Stimulated activated naive B cell treated with anti-CD40 and anti-IgM and Interleukin-4, amounts not matched to agents 10 μg/mL and 1 μg/mL and 100 μg/mL, for 72 hours (primary cell): ENCODE measurements at places on chromosomes 5 and 9.

- no peak for DNase-seq
- no peaks in the 10 kb centered on the region for H3K27me3 ChIP-seq
- no peak overlapping the region for H3K4me3 ChIP-seq
- peaks cover 7% of the 10 kb centered on the region for H3K4me1 ChIP-seq
- no peak overlapping the region for H3K27ac ChIP-seq
Measured at GRCh38 chr5:81980160-81980559, 8.3 kb downstream of the ATG10 start.

DNA sequence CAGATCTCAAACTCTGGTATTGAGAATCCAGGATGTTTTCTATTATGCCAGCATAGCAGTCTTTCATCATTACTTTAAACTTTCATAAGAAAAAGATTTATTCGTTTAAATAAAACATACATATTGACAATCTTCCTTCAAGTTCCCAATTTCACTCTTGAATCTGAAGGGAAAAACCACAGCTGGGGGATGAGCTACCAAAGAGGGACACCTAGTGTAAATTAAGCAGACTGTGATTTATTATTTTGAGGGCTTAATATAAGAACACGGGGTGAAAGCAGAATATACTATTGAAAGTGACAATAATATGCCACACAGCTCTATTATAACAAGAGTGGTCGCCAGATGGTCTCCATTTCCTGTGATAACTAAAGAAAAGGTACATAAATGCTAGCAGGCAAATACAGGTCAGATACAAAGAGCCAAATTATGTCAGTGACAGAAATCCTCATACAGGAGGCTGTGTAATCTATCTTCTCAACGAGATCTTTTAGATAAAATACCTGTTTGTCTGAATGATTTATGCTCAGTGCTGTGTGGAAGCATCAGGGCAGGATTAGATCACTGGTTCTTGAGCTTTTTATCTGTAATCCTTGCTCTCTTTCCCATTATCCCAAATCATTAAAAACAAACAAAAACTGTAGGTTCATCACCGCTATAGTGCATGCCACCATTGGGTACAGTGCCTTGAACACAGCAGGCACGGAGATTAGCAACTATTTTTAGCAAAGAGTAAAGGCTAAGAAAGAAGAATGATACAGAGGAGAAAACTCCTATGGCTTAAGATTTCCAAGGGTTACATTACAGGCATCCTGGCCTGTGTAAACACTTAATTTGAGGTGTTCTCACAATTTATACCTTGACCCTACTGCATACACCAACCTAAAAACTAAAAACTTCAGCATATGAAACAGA is 116.6 kb downstream of the DROSHA start:
- peaks cover 28% of the 10 kb centered on the region for H3K36me3 ChIP-seq
- H3K27me3 ChIP-seq: no peaks in the 10 kb centered on the region
- H3K4me1 ChIP-seq: peaks cover 6% of the 10 kb centered on the region
- no peak overlapping the region for H3K27ac ChIP-seq

- DNase-seq: no peak
- H3K36me3 ChIP-seq: no peaks in the 10 kb centered on the region
- H3K4me1 ChIP-seq: no peaks in the 10 kb centered on the region
- H3K27ac ChIP-seq: no peak overlapping the region
- H3K27me3 ChIP-seq: no peaks in the 10 kb centered on the region
- H3K4me3 ChIP-seq: no peak overlapping the region
Measured at GRCh38 chr5:53087621-53088121, 21.9 kb downstream of the MOCS2 start.

DNA sequence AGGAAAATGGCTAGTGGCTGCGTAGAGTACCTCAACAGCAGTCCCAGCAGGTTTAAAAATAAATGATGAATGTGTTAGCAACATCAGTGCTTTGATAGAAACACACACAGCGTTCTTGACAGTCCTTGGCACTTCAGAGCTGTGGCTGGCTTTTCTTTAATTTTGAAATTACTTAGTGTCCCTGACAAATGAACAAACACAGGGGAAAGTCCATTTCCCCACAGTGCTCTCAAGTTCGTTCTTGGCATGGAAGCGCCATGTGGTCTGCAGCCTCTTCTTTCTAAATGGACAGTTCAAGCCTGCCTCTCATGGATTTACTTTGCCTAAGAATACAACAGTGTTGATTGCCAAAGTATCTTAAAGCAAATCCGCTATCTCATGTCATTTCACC is 102.2 kb downstream of the ADAMTS12 start:
- no peak overlapping the region for H3K4me3 ChIP-seq
- H3K27me3 ChIP-seq: no peaks in the 10 kb centered on the region
- H3K36me3 ChIP-seq: no peaks in the 10 kb centered on the region
- no peak for DNase-seq

DNA sequence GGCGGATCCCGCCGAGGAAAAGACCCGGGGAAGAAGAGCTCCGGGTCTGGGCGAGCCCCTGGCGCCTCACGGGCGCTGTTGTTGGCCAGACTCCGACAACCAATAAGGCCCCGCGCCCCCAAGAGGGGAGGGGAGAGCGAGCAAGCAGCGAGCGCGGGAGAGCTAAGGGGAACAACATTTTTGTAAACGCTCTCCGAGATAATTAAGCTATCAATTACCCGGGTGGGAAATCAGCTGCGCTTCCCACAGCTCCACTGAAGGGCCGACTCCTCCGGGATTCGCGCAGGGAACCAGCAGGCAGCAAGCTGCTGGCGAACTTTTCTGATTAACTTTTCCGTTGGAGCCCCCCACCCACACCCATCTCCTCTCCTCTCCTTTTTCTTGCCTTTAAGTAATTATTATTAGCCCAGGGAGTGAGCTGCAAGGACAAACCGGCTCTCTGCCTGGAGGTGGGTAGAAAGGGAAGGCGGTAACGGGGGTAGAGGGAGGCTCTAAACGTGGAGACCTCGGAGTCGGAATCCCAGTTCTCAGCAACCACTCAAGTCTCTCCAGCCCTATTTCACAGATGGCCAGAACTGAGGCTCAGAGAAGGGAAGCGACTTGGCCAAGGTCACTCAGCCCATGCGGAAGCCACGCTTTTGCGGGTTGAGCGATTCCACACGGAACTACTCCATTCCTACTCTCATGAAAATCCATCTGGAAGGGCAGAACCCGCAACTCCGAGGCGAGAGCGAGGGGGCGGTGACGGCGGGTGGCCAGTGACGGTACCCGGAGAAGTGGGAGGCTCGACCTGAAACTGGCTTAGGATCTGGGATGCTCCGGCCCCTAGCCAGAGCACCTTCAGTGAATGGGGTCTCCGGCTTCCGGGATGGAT is 1.3 kb downstream of the ASTN2 start:
- H3K4me3 ChIP-seq: peak overlapping the region; percentile 23
- H3K27ac ChIP-seq: no peak overlapping the region
- peaks cover 50% of the 10 kb centered on the region for H3K27me3 ChIP-seq
- H3K4me1 ChIP-seq: no peaks in the 10 kb centered on the region
- H3K36me3 ChIP-seq: no peaks in the 10 kb centered on the region

GRCh38 chr5:82910905-82911304 is 166.3 kb downstream of the TMEM167A start:
- H3K36me3 ChIP-seq: peaks cover 7% of the 10 kb centered on the region
- no peaks in the 10 kb centered on the region for H3K4me1 ChIP-seq
- no peak overlapping the region for H3K4me3 ChIP-seq
- H3K27ac ChIP-seq: no peak overlapping the region
- DNase-seq: no peak

- H3K4me3 ChIP-seq: no peak overlapping the region
- H3K36me3 ChIP-seq: no peaks in the 10 kb centered on the region
- no peak overlapping the region for H3K27ac ChIP-seq
- no peaks in the 10 kb centered on the region for H3K27me3 ChIP-seq
- no peak for DNase-seq
- no peaks in the 10 kb centered on the region for H3K4me1 ChIP-seq
Measured at GRCh38 chr9:76677481-76678055, 86.7 kb upstream of the PCA3 start.

DNA sequence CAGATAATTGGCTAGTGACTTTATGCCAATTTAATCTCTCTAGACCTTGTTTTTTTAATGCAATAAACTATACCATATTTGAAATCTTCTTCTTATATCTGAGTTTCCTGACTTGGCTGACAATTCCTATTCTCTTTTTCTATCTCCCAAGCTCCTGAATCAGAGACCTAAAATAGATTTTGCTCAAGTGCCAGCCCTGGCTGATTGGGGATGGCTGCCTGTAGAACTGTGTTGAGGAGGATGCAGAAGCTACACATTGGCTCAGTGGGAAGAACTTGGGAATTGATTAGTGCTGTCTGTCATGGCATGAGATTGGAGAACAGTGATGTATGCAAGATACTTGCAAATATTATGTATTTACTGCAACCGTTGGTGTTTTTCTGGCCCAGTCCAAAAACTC is 132.8 kb downstream of the INSYN2B start:
- no peaks in the 10 kb centered on the region for H3K4me1 ChIP-seq
- DNase-seq: no peak
- H3K4me3 ChIP-seq: no peak overlapping the region
- H3K27ac ChIP-seq: no peak overlapping the region
- no peaks in the 10 kb centered on the region for H3K27me3 ChIP-seq

DNA sequence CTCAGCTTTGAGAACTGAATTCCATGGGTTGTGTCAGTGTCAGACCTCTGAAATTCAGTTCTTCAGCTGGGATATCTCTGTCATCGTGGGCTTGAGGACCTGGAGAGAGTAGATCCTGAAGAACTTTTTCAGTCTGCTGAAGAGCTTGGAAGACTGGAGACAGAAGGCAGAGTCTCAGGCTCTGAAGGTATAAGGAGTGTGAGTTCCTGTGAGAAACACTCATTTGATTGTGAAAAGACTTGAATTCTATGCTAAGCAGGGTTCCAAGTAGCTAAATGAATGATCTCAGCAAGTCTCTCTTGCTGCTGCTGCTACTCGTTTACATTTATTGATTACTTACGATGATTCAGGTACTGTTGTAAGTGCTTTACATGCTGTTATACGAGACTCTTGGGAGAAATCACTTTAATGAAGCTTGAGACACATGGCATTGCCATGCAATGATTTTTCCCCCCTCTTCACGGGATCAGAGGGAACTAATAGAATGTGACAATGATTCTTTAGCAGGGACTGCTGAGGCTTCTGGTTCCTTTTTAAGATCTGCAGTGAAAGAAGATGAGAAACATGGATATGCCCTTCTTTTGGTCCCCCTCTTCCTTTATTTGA is 63.8 kb downstream of the PTTG1 start:
- H3K36me3 ChIP-seq: peaks cover 29% of the 10 kb centered on the region
- H3K4me3 ChIP-seq: no peak overlapping the region
- peaks cover 10% of the 10 kb centered on the region for H3K4me1 ChIP-seq
- H3K27me3 ChIP-seq: no peaks in the 10 kb centered on the region
- no peak overlapping the region for H3K27ac ChIP-seq

DNA sequence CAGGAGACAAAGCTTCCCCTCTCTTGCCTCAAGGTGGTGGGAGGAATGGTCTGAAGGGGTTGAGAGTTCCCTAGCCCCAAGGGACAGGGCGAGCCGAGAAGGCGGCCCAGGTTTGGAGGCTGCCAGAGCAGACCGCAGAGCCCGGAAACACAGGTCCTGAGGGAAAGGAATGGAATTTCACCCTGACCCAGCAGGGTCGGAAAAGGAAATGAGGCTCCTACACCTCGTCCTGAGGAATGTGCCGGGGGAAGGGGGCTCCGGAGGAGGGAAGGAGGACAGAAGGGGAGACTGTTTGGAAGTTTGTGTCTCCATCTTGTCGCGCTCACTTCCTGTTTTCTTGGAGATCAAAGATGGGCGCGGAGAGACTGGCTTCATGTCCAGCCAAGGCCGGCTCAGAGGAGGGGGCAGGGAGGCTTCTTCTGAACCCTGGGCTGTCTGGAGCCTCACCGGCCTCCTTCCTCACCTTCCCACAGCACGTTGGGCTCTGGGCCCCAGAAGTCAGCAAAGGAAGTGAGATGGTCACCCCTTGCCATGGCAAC is 9.6 kb downstream of the ENG start:
- H3K27me3 ChIP-seq: no peaks in the 10 kb centered on the region
- H3K27ac ChIP-seq: no peak overlapping the region
- H3K4me3 ChIP-seq: no peak overlapping the region
- no peak for DNase-seq
- H3K36me3 ChIP-seq: peaks cover 28% of the 10 kb centered on the region
- peaks cover under 1% of the 10 kb centered on the region for H3K4me1 ChIP-seq

DNA sequence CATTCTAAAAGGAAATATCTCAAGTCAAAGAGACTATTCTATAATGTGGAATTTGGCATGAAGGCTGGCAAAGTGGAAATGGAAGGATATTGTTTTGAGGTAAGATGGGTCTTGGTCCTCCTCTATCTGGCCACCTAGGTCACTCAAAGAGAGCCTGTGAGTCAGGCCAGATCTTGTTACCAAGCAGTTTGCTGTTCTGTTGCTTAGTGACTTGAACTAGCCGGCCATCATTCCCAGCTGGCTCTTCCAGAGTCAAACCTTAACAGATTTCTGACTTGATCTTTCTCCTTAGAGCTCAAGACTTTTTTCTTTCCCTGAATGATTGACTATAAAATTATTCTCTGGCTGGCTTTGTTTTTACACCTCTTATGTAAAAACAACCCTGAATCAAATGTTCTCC is 136.1 kb downstream of the PDE4D start:
- no peak overlapping the region for H3K4me3 ChIP-seq
- DNase-seq: no peak
- H3K27ac ChIP-seq: no peak overlapping the region
- H3K36me3 ChIP-seq: no peaks in the 10 kb centered on the region

- H3K4me3 ChIP-seq: peak overlapping the region; percentile 98
- no peaks in the 10 kb centered on the region for H3K27me3 ChIP-seq
- H3K36me3 ChIP-seq: peaks cover 2% of the 10 kb centered on the region
- peaks cover 38% of the 10 kb centered on the region for H3K4me1 ChIP-seq
- no peak for DNase-seq
Measured at GRCh38 chr9:128882677-128883603, 1.0 kb downstream of the LRRC8A start.

DNA sequence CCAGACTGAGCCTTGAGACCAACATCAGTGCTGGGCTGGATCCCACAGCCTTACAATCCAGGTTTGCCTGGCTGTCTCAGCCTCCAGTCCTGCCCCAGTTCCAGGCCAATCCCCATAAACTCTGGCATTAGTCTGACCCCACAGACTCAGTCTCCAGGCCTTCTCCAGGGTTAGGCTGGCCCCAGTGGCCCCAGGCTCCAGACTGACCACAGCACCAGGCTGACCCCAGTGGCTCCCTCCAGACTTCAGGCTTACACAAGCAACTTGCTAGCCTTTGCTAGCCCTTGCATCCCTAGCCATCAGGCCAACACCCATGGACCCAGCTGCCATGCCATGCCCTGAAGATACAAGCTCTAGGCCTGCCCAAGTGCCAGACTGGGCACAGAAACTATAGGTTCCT is 1326.0 kb upstream of the C9orf72 start:
- no peaks in the 10 kb centered on the region for H3K27me3 ChIP-seq
- no peak for DNase-seq
- no peak overlapping the region for H3K27ac ChIP-seq
- H3K4me3 ChIP-seq: no peak overlapping the region
- H3K36me3 ChIP-seq: no peaks in the 10 kb centered on the region

GRCh38 chr5:59562756-59563389 is 330.7 kb downstream of the PDE4D start:
- DNase-seq: peak; percentile 67
- peaks cover 62% of the 10 kb centered on the region for H3K4me1 ChIP-seq
- H3K27ac ChIP-seq: peak overlapping the region; percentile 88
- H3K27me3 ChIP-seq: no peaks in the 10 kb centered on the region

DNA sequence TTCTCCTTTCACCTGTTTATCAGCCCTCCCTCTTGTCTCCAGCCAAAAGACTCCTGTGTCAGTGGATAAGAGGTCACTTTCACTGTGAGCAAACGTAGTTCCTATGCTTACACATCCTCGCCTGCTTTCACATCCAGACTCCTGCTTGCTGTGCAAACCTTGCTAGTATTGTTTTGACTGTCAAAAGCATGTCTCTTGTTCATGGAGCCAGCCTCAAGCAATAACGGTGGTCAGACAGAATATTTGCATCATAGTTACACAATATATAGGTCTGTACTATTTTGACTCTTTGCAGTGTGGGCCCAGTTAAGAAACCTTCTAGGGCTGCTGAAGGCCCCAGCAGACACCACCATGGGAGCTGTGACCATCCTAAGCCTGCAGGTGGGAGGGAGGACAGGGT is 420.0 kb downstream of the SEMA5A start:
- no peaks in the 10 kb centered on the region for H3K36me3 ChIP-seq
- H3K27ac ChIP-seq: peak overlapping the region; percentile 52
- DNase-seq: no peak
- no peak overlapping the region for H3K4me3 ChIP-seq
